Fibroblast of skin of right biceps (primary cell): ENCODE measurements at places on chromosomes 3 and 15.
A peak's percentile ranks its signal among the peaks of the same experiment; 100 is the strongest.

DNA sequence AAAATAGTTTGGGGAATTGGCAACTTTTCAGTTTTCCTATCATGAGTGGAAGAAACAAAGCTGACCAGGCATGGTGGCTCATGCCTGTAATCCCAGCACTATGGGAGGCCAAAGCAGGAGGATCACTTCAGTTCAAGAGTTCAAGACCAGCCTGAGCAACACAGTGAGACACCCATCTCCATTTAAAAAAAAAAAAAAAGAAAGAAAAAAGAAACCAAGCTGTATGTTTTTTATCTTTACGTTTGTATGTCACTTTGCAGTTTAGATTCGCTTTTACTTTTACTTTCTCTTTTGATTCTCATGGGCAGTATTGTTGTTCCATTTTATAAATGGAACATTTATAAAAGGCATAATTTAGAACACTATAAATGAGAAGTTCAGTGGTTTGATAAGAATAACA, 31.2 kb upstream of the TNIK start:
- no peak for DNase-seq

GRCh38 chr3:107498646-107499045, 24.1 kb upstream of the BBX start:
- no peak for DNase-seq

DNA sequence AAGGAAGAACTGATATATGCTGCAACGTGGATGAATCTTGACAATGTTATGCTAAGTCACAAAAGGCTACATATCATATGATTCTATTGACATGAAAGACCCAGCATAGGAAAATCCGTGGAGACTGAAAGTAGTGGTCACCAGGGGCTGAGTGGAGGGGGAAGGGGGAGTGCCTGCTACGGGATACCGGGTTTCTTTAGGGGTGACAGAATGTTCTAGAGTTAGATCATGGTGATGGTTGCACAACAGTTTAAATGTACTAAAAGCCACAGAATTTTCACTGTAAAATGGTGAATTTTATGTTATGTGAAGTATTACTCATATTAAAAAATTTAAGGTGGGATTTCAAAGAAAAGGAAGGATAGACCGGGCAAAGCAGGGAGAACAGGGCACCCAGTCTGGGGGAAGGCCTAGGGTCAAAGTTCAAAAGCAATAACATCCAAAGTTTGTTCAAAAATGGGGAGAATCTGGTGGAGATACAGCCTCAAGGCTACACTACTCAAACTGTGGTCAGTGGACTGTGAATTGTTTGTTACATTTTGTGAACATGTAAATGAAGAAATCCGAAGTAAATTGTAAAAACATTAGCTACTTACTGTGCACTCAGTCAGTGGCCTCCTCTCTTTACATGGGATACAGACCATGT, 74.2 kb upstream of the FNDC3B start:
- no peak for DNase-seq

DNA sequence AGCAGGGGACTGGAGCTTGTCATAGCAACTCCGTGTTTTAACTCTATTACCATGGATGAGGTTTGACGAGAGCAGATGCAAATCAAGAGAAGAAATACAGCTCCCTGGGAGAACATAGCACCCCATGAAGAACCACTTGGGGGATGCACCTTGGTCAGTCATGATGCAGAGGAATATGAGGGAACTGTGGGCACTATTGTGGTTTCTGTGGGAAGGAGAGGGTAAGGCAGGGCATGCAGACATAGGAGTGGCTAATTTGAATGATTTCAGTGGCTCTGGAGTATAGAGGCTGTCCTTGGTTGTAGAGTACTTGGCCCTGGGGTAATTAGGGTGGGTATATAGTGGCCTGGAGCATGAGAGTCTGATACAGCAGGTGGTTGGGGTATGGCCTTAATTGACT, 131.9 kb downstream of the EDEM1 start:
- DNase-seq: no peak

- DNase-seq: no peak
Observed at GRCh38 chr3:135017003-135017893, 222.2 kb downstream of the EPHB1 start.

DNA sequence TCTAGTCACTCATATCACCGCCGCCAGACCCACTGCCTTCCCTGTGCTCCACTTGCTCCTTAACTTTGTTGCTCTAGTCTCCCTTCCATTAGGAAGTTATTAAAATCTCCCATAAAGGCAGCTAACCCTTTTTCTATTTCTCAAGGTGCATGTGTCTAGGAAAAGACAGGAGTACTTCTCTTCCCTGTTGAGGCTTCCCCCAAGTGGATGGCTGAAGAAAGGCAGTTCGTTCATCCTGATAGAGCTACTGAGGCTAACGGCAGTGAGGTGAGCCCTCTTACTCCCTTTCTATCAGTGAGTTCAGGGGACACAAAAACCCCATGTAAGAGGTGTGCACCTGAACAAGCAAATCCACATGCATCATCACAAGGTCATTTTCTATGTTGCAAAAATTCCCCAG, 397.8 kb downstream of the IGSF11 start:
- DNase-seq: no peak

GRCh38 chr15:28101201-28101600, 2.1 kb upstream of the OCA2 start:
- no peak for DNase-seq

DNA sequence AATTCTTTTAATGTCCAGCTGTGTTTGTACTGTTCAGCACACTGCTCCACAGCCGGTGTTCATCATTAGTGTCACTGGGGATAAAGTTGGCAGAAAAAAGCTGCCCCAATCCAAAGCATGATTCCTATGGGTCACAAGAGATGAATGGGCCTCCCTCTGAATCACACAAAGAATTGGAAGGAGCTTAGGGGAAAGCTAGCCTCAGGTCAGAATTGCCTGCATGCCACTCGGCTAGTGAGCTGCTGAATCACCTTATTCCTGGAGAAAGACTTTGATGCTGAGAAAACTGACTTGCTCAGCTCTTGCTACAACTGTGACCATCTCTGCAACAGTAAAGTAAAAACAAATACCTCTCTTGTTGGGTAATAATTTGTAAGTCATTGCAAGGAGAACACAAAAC, 3.5 kb downstream of the CCK start:
- peak; percentile 51 for DNase-seq

GRCh38 chr15:89335298-89336041, 846 bp upstream of the POLG start:
- no peak for DNase-seq

- no peak for DNase-seq
Observed at GRCh38 chr3:146605106-146605505, at the start of gene PLSCR5. Gene PLSCR5, minus strand, starts transcription at chr3:146605346. Its CDS starts 134 bp downstream, at chr3:146605212.
